Activated CD8-positive, alpha-beta T cell treated with anti-CD3 and anti-CD28 coated beads, Interleukin-2, amount 10 ng/mL, durations not matched to agents 7 days and 5 days (primary cell): ENCODE measurements at places on chromosomes 2 and 18.

DNA sequence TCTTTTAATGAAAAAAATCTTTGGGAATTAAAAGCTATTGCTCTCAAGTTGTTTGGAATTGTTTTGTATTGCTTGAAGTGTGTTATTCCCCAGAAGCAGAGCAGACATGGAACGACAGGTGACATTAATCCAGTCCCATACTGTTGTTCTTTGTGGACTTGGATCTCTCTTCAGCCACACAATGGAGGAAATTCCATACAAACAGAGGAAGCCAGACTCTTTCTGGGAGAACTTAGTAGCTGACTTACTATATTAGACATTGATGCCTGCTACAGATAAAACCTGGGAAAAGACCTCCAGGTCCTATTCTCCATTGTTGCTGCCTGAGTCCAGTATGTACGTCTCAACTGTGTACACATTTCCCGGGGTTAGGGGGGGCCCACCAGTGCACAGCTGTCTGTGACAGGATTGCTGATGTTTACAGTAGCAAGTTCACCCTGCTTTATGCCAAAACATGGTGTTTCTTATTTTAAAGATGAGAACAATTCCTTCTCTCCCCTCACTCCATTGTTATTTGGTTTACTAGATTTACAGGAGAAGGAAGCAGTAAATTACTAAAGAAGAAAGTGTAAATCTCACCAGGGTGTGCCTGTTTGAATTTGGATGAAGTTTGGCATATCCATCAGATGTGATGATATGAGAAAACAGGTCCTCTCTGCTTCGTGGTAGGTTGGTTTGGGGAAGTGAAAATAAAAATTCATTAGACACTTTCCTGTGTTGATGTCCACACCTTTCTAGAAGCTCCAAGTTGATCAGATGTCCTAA is 142.4 kb upstream of the RBBP8 start:
- DNase-seq, result no peak

DNA sequence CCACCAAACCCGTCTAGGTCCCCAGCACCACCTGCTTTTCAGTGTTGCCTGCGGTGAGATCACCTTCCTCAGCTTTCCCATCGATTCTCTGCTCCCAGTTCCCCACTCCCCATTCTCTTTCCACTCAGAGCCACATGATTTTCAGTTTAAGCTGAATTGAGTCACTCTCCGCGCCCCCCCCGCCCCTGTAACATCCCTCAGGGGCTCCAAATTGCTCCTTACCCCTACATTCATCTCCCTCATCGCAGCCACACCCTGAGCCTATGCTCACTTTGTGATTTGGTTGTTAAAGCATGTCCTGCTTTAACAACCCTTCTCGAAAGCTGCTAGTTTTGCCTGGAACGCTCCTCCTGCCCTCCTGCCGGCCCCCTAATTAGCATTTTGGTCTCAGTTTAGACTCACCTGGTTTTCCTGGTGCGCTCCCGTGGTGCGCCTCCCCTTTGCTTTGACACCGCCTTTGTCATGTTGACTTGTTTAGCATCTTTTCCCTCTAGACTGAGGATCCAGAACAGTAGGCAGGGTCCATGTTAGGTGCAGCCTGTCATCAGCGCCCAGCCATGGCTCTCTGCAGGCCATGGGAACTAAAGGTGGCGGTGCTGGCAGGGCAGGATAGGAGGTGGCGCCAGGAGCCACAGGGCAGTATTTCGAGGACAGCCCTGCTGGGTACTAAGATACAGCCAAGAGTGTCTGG is 60.8 kb downstream of the ST3GAL5 start:
- DNase-seq, result no peak

DNA sequence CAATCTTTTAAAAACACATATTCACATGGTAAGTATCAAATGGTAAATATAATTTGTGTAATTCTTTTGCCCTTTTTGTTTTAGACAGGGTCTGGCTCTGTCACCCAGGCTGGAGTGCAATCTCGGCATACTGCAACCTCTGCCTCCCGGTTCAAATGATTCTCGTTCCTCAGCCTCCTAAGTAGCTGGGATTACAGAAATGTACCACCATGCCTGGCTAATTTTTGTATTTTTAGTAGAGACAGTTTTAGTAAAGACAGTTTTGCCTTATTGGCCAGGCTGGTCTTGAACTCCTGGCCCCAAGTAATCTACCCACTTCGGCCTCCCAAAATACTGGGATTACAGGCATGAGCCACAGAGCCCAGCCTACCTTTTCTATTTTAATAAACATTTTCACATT is 182.2 kb downstream of the MYCN start:
- DNase-seq, result no peak

DNA sequence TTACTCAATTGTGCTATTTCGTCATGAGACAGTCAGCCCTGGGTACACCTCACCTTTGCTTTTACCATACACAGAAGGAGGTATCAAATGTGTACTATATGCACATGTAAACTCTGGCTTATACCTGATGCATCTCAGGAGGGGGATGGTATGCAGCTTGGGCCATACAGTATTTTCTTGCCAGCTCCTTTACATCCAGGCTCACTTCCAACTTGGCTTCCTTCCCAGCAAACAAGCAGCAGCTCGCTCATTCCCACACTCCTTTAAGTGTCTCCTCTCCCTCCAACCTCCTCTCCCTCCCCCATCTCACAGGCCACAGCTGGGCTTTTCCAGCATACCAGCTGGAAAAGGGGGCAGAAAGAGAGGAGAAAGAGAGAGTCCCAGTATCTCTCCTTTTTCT is 9.6 kb downstream of the MARCHF4 start:
- DNase-seq, result no peak

DNA sequence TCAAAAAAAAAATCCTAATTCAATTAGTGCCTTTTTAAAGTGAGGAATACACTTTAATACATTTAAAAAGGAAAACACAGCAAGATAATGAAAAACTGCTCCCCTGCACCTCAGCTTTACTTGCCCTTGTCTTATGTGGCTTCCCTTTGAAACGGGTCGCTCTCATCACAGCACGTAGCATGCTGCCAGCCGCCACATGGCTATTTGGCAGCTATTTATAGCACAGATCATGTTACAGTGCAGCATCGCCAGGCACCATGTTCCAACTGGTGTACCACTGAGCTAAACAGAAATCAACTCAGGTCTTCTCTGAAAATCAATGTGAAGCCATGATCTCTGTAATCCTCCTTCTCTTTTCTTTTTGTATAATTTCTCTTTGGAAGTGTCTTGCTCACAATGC is 65.1 kb downstream of the TMEM182 start:
- no peak for DNase-seq

DNA sequence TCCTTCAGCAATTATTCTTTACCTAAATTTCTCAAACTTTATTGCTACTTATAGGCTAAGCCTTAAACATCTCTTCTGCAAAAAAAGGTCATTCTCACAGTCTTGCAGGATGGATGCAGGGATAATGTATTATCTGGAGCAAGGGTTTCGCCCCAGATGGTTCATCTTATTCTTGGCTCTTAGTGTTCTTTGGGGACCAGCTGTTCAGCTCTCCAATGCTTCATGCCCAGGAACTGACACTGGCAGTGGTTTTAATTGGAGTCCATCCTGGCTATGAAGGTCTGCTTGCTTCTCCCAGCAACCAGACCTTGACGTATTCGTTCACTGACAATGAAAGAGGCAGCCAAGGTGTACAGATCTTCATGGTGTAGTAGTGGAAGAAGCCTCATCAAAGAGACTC is 331.9 kb downstream of the SLC8A1 start:
- no peak for DNase-seq

DNA sequence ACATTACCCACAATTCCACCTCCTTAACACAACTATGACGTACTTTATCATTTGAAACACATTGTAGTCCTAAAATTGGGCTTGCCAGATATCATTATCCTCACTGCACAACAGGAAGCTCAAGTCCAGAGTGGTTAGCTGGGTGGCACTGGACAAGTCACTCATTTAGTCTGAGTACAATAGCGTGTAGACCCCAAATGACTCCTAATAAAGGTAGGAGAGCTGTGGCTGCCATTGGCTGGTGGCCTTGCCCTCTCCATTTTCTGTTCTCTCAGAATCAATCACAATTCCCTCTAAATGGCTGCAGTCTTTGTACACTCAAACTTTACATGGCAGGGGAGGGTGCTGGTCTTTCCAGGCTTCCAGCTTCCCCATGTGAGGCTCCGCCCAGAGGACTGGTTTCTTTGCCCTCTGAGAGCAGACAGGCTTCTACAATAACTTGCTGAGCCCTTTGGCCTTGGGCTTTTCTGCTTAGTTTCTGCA is 11.7 kb downstream of the PSTPIP2 start:
- no peak for DNase-seq

GRCh38 chr2:191593622-191594385 is 84.1 kb upstream of the NABP1 start:
- no peak for DNase-seq

- DNase-seq, result no peak
Observed at GRCh38 chr2:55856936-55857335, 66.6 kb downstream of the EFEMP1 start.

DNA sequence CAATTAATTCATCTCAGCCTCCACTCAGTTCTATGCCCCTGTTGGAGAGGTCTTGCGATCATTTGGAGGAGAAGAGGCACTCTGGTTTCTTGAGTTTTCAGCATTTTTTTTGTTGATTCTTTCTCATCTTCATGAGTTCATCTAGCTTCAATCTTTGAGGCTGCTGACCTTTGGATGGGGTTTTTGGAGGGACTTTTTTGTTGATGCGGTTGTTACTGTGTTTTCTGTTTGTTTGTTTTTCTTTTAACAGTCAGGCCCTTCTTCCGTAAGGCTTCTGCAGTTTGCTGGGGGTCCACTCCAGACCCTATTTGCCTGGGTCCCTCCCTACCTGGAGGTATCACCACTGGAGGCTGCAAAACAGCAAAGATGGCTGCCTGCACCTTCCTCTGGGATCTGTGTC is 149.9 kb upstream of the RBBP8 start:
- DNase-seq, result no peak

- no peak for DNase-seq
Observed at GRCh38 chr2:31037058-31037457, 101.2 kb downstream of the GALNT14 start.
